ENCODE measurements at places on chromosomes 12 and 14.

DNA sequence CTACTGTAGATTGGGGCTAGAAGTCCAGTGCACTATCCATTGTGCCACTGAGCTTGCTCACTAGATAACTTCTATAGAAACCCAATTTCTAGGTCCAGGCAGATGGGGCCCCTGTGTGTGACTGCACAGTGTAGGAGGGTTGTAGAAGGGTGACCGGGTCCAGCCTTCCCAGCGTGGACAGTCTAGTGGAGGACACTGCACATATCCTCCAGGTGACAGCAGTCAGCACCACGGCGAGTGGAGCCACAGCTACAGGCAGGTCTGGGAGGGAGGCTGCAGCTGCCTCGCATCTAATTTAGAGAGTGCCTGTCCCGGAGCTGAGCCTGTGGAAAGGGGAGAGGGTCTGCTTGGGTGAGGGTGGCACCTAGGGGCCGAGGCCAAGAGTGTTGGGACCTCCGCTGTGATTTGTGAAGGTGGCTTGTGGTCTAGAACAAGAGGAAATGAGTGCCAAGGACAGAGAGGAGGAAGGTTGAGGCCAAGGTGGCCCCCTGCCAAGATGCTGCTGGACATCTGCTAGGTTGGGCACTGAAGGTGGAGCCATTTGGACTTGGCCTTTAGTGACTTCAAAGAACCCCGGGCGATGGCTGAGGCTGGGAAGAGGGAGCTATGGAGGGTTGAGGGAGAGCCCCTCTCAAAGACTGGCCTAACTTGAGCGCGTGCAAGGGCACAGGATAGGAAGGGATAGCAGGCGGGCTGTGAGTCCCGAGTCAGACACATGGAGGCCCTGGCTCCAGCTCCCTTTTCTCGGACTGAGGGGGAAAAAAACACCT is 46.0 kb upstream of the TRAF3 start:
- no peak for DNase-seq

GRCh38 chr12:11136075-11136474 is 1.6 kb upstream of the TAS2R30 start:
- no peak for DNase-seq

- no peak for DNase-seq
These were observed 11.1 kb downstream of the PRKAB1 start for GRCh38 chr12:119679081-119679480.

DNA sequence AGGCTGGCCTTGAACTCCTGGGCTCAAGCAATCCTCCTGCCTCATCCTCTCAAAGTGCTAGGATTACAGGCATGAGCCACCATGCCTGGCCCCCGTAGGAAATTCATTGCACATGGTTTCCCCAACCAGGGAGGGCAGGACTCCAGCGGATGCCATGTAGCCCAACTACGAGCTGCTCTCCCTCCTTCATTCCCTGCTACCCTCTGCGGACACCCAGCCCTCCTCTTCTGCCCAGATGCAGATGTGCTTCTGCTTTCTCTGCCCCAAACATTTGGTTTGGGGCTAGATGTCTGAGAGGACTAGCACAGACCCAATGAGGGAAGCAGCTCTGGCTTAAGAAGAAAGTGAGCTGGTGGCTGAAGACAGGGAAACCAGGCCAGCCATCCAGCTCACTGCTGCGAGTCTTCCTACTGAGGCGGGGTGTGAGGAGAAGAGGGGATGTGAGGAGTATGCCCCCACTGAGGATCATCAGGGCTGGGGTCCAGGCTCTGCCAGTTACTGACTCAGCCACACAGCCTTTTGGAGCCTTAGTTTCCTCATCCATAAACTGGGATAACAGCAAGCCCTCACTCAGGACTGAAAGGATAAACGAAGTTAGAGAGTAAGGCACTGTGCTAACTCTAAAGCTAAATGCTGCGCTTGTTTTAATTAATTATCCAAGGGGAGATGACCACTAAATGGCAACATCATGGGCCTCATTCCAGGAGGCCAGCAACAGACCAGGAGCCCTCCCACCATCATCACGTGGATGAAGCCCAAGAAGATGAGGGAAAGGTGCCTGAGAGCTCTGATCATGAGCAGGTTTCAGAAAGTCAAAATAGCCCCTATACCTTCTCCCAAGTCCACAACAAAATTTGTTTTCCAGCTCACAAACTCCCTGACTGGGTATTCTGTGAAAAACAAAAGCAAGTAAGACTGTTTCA is 10.9 kb downstream of the CTDSP2 start:
- DNase-seq = no peak

GRCh38 chr12:106632797-106633450 is 50.1 kb downstream of the RFX4 start:
- no peak for DNase-seq

- no peak for DNase-seq
These were observed 1768.1 kb upstream of the SEL1L start for GRCh38 chr14:83301791-83302190.

DNA sequence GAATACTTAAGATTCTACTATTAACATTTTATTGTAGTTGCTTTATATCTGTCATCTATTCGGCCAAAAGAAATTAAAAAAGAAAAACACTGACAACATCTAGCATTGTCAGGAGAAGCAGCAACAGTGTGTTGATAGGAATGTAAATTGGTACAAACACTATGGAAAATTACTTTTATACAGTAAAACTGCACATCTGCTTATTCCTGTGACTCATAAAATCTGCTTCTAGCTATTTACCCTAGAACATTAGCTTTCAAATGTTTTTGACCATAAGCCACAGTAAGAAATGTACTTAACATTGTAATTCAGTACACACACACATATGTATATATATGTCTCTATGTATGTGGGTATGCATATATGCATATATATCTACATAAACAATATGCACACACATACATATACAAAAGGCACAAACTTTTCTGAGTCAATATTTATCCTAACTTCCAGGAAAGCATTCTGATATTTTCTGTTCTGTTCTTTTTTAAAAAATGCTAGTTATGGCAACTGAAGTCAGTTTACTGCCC is 278.9 kb upstream of the GARIN2 start:
- DNase-seq = no peak

- no peak for DNase-seq
These were observed 2.9 kb upstream of the SBNO1 start for GRCh38 chr12:123367511-123367910.

DNA sequence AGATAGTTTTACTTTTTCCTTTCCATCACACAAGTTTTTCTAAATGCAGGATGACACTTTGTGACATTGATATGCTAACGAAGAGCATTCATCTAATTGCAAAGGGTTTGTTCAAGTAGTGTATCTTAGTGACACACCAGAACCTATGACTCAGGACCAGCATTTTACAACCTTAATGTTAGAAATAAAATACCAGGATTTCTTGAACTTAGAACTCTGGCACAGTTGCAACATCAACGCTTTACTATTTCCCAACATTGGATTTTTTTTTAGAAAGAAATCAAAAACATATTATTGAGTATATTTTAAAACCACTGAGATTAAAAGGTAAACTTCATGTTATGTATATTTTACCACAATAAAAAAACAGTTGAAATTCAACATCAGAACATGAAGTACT is 17.9 kb upstream of the PLEKHG6 start:
- no peak for DNase-seq

GRCh38 chr14:69573831-69574262 is 824 bp downstream of the CCDC177 start:
- DNase-seq = no peak

DNA sequence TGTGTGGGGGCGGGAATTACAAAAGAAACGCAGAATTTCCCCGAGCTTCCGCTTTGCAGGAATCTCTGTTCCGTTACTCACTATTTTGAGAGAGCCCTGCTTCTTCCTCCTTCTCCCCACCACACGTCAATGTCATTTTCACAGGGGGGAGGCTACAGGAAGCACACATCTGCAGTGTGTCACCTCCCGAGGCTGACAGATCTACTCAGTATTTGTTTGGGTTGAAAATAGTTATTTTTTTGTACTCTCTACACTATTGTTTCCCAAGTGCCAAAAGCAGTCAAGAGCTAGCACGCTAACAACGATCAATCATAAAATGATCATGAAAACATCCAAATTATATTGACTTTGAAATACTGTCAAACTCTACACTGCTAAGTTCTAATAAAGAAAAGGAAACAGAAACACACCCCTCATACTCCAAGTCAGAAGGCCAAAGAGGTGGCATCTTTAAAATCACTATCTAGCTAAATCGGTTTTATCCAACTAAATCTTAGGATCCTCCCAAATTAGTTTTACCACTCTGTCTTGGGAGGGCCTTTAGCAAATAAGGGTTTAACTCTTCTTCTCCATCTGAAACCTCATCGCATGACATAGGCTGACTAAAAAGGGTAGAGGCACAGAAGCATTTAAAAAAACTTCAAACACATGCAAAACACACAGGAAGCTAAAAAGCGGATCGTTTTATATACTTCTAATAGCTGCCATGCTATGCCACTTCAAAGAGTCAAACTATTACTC is 51.8 kb downstream of the FOXN3 start:
- DNase-seq = peak; percentile 21

DNA sequence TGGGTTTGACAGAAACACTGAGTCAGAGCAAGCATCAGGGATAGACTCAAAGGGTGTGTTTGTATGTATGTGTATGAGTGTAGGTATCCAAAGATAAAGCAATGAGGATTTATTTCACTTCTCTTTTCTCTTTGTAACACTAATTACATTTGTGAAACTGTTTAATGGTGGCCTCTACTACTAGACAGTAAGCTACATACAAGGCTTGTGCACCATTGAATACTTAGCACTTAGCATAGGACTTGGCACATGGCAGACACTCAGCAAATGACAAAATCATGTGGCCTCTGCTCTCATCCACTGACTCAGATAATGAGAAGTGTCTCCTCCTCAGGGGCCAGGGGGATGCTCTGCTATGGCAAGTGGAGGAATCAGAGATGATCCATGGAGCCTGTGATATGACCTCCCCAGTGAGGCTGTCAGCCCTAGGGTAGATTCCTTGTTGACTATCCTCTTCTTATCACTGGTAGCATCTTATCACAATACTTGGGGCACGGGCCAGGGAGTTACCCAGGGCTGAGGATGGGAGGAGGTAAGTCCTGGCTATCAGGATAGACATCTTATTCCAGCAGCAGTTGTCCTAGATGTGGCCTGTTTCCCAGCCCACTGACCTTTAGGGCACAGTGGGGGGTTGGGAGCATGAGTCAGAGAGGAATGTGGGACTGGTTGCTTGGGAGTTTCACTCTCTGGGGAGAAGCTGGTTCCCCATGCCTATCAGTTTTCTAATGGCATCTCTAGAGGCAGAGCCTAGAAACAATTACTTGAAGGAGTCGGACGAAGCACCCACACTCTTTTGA is 71.2 kb upstream of the HOXC13 start:
- DNase-seq = no peak

GRCh38 chr12:33830070-33830469 is 192.2 kb upstream of the ALG10 start:
- no peak for DNase-seq

- DNase-seq = no peak
These were observed 72.4 kb downstream of the BICD1 start for GRCh38 chr12:32179011-32179395.

DNA sequence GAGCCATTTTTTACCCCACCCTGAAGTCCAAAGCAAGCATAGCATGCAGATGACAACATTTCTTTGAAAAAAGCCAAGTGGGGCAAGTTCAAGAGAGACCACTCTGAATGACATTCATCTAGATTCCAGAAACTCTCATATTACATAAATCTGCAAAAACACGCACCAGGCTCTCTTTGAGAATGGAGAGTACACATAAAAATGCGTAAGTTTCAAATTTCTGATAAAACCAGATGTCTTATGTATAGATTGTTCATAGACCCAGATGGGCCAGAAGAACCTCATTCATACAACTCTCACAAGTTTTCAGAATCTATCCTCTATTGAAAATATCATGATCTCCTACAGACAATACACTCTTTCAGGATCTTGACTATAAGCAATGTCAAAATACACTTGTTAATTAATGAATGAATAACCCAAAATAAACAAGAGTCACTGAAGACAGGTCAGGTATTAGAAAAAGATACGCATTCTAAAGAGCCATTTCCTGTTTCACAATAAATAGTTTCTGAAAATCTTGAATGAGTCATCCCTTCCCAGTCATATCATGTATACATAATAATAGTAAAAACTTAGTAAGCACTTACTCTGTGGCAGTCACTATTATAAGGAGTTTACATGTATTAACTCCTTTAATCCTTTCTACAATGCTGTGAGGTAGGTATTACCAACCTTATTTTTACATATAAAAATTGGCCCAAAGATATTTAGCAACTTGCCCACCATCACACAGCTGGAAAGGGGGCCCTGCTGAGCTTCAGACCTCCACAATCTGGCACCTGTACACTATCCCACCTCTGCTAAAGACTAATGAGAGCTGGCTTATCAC is 72.0 kb downstream of the PPP2R5E start:
- no peak for DNase-seq

DNA sequence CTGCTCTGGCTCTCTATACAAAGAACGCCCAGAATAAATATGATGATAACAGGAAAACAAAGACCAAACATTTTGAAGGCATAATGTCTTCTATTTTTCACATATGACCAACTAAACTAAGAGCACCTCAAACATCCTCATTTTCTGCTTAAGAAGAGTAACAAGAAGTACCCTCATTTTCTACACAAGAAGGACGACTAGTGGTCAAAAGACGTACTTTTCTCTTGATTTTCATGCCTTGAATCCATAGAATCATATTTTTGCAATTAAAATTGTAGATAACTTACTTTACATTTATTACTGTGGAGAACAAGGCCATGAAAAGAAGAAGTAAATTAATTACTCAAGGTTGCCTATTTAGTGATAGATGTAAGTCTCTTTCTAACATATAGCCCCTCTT is 358.6 kb downstream of the DUSP6 start:
- DNase-seq = no peak

DNA sequence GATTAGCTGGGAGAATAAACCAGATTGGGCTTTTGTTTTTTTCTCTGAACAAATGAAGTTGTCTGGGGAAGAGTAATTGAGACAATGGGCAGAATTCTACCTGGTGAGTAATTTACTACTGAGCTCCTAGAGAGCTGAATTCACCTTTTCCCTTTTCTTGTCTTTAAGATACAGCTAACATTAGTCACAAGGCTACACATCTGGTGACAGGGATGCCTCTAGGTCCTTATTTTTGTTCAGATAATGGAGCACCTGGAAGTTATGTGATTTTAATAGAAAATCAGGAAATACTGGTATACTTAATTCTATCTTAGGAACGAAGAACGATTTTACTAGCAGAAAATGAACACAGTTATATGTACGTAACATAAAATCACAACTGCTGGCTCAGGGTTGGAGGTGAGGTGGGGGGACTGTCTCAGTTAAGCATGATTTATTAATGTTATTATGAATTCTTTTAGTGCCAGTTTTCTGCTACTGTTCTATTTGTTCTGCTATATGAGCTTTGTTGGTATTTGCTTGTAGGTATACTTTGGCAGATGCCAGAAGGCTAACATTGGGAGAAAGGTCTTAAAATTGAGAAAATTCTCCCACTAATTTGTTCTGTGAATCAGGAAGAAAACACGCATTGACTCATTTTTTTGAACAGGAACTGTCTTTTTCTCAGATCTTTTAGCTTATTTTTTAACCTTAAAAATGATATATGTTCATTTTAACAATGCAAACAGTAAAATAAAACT is 482.7 kb upstream of the RGS6 start:
- DNase-seq = no peak

- DNase-seq = no peak
These were observed 191.6 kb downstream of the CRADD start for GRCh38 chr12:93868771-93869170.

- DNase-seq = no peak
These were observed 108.5 kb upstream of the FKBP4 start for GRCh38 chr12:2686280-2686646.

All from stimulated activated CD8-positive, alpha-beta memory T cell treated with anti-CD3 and anti-CD28 coated beads, Interleukin-2, amount 100 ng/mL, for 1 hour (primary cell).